ENCODE measurements at places on chromosomes 3 and 15. TPM values are rescaled to one million over a fixed set of nuclear protein-coding genes. Genes with fewer than 3 reads are reported as not detected.

GRCh38 chr3:112579697-112580096 is 17.9 kb downstream of the SLC35A5 start:
- no peak for DNase-seq
- H3K36me3 ChIP-seq, result no peaks in the 10 kb centered on the region
- no peaks in the 10 kb centered on the region for H3K27me3 ChIP-seq

GRCh38 chr3:50121072-50122032 is 32.6 kb downstream of the RBM5 start:
- no peak overlapping the region for H3K4me3 ChIP-seq
- H3K27ac ChIP-seq, result no peak overlapping the region
- H3K36me3 ChIP-seq, result peaks cover 36% of the 10 kb centered on the region
- H3K4me1 ChIP-seq, result no peaks in the 10 kb centered on the region
- H3K27me3 ChIP-seq, result no peaks in the 10 kb centered on the region
- DNase-seq, result peak; percentile 74

Gene SCAPER
- 9.1 TPM for total RNA-seq

DNA sequence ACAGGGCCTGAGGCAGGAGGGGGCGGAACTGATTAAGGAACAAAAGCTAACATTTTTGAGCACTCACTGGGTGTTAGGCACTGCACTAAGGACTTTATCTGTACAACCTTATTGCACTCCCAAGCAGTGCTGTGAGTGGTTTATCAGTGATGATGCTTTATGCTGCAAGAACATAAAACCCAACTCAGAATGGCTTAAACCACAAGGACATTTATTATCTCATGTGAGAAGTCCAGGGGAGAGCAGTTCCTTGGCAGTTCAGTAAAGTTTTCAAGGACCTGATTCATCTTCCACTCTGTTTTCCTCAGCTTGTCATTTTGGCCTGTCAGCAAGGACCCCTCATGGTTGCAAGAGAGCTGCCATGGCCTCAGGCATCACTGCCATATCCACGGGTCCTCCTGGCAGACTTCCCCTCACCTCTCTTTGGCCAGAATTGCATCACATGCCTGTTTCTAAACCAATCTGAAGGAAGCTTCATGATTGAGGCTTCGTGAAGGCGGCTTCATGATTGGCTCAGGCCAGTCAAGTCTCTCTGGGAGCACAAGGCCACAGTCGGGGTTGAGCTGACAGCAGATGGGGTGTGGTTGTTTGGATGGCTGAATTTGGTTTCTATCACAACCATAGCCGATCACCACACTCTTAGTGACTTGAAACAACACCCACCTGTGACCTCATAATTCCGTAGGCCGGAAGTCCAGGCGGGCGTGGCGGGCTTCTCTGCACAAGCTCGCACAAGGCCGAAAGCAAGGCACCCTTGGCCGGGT is 15.8 kb downstream of the EFCC1 start:
- no peak for DNase-seq
- H3K27ac ChIP-seq, result peak overlapping the region; percentile 31
- H3K4me3 ChIP-seq, result no peak overlapping the region
- H3K4me1 ChIP-seq, result no peaks in the 10 kb centered on the region
- H3K27me3 ChIP-seq, result no peaks in the 10 kb centered on the region

Gene PTH1R
- 10.9 TPM for total RNA-seq

Gene STXBP5L
- total RNA-seq, result not detected

- no peaks in the 10 kb centered on the region for H3K4me1 ChIP-seq
- no peak overlapping the region for H3K27ac ChIP-seq
- H3K4me3 ChIP-seq, result no peak overlapping the region
- no peaks in the 10 kb centered on the region for H3K36me3 ChIP-seq
- no peak for DNase-seq
- no peaks in the 10 kb centered on the region for H3K27me3 ChIP-seq
Measured at GRCh38 chr3:17232442-17232841, 347.7 kb downstream of the PLCL2 start.

DNA sequence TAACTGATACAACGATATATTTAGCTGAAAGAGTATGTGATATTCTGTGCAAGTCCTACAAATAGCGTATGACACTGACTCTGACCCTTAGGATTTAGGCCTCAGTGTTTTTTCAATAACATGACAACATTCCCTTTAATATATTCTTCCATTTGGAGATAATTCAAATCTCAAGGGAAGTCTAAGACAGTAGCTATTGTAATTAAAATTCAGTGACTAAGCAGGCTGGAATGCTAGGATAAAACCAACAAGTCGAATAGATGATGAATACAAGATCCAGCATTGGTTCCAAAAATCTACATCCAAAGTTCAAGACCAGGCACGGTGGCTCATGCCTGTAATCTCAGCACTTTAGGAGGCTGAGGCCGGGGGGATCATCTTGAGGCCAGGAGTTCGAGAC is 56.2 kb downstream of the QTRT2 start:
- no peaks in the 10 kb centered on the region for H3K4me1 ChIP-seq
- H3K27ac ChIP-seq, result no peak overlapping the region
- no peaks in the 10 kb centered on the region for H3K36me3 ChIP-seq

GRCh38 chr15:45871121-45871855 is 236.5 kb downstream of the SQOR start:
- H3K36me3 ChIP-seq, result no peaks in the 10 kb centered on the region
- no peak overlapping the region for H3K27ac ChIP-seq
- H3K27me3 ChIP-seq, result no peaks in the 10 kb centered on the region
- no peaks in the 10 kb centered on the region for H3K4me1 ChIP-seq
- DNase-seq, result no peak

GRCh38 chr3:188298585-188298984 is 144.6 kb downstream of the LPP start:
- no peak overlapping the region for H3K27ac ChIP-seq
- no peak overlapping the region for H3K4me3 ChIP-seq
- H3K27me3 ChIP-seq, result no peaks in the 10 kb centered on the region

DNA sequence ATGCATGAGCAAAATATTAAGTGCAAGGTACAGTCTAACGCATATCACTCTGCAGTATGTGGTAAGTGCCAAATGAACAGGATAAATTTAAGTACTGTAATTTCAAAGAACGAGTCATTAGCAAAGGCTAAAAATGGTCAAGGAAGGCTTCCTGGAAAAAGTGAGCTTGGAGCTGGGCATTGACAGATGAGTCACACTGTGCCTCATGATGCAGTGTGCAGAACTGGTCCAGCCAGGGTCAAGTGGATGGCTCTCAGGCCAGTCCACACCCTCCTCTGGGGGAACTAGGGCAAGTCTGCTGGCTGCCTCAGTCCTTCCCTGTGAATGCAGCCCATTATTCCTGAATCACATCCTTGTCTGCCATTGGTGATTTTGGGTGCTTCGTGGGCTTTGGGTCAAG is 76.3 kb downstream of the CACNA1D start:
- H3K4me3 ChIP-seq, result no peak overlapping the region
- H3K4me1 ChIP-seq, result no peaks in the 10 kb centered on the region
- H3K27me3 ChIP-seq, result no peaks in the 10 kb centered on the region
- DNase-seq, result no peak

Gene SNAP23
- total RNA-seq, result 27.3 TPM

Gene NOX5
- total RNA-seq, result not detected
